Left cardiac atrium (tissue), 4 donors: ENCODE measurements at places on chromosomes 5 and 9.

GRCh38 chr5:95519151-95519550, 35.6 kb downstream of the SKIC3 start:
- DNase-seq = no peak

GRCh38 chr9:75150512-75150911, 62.2 kb downstream of the OSTF1 start:
- no peak for DNase-seq

- no peak for DNase-seq
Measured at GRCh38 chr9:111056538-111056937, 18.3 kb upstream of the LPAR1 start.

GRCh38 chr5:157546456-157547100, 29.0 kb downstream of the ADAM19 start:
- DNase-seq = peak; percentile 72

- no peak for DNase-seq
Measured at GRCh38 chr9:132752877-132753592, 82.8 kb downstream of the GTF3C4 start.

- DNase-seq = no peak
Measured at GRCh38 chr9:18472435-18472834, 1.5 kb upstream of the ADAMTSL1 start.

DNA sequence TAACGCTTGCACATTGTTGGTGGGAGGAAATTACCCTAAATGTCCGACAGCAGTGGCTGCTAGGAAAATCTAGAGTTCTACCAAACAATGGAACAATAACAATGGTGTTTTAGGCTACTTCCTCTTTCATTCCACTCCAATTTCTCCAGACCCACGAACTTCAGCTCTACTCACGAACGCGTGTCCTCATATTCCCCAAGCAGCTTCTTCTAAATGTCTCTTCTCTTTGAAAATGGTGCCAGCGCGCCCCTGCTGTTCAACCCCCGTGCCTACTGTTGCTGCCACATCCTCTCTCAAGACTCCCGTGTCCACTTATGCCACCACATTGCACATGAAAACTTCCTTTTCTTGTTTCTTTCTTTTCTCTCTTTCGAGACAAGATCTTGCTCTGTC, 25.6 kb downstream of the OR2V2 start:
- DNase-seq = no peak

GRCh38 chr9:131984564-131984963, 95.1 kb downstream of the MED27 start:
- no peak for DNase-seq

DNA sequence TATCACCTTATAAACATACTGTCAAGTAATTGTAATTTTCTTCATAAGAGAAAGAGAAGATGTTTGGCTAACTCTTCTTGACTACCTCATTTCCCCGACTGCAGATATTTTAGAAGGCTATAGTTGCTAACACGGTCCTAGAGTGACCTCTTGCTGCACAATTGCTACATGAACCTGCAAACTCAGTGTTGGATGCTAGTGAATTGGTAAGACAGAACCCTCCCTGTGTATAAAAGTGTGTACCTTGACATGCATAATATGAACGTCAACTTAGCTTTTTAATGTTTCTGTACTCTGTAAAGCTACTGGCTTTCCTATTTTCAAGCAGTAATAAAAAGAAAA, 46.7 kb upstream of the CER1 start:
- no peak for DNase-seq

DNA sequence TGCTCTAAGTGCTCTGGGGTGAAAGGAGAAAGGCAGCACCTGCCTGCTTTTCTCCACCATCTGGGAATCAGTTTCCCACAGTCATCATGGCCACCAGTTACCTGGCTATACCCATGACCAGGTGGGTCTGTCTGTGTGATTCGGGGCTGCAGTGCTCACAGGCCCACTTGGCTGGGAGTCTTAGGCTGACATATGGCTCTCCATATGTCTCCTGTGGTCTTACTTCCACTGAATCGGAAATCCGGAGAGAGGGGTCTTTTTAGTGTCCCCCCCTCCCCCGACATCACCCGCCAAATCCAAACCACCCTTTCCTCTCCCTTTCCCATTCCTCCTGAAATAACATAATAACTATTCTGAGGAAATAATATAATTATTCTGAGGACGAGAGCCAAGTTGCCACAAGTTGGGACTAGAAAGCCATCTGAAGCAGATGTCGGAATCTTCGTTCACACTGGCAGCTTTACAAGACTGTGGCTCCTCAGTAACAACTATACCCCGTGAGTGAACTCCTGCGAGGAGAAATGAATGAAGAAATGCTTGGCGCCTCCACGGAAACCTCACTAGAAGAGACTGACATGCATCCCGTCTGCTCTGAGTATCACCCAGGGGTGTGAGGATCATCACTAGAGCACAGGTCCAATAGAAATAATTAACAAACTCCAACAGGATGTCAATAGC, 143.4 kb downstream of the MYO10 start:
- no peak for DNase-seq

GRCh38 chr9:125754096-125754495, 6.9 kb downstream of the PBX3 start:
- no peak for DNase-seq

DNA sequence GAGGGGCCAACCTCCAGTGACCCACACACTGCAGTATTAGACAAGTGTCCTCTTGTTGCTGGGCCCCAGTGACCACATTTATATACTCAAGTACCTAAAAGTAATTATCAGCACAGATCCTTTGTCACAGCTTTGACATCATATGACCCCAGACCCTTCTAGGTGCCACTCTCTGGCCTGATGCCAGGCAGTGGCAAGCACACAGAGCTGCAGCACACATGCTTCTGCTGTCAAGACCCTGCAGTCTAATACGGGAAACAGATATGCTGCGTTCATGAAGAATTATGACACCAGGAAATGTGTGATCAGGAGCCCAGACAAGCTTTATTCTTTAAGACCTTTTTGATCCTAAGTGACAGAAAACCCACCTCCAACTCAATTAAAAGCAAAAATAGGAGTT, 63.8 kb upstream of the AFAP1L1 start:
- no peak for DNase-seq

DNA sequence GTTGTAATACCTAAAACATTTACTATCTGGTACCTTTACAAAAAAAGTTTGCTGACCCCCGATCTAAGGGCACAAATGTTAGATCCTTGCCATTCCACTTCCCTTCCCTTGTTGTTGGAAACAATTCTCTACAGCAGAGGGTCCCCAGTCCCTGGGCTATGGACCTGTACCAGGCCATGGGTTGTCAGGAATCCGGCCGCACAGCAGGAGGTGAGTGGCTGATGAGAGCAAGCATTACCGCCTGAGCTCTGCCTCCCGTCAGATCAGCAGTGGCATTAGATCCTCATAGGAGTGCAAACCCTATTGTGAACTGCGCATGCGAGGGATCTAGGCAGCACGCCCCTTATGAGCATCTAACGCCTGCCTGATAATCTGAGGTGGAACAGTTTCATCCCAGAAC, 248.5 kb downstream of the AP3B1 start:
- no peak for DNase-seq

- peak; percentile 34 for DNase-seq
Measured at GRCh38 chr9:84139296-84140070, 158.9 kb downstream of the RMI1 start.

GRCh38 chr5:17384181-17384580, 113.8 kb upstream of the TAF11L2 start:
- DNase-seq = no peak

DNA sequence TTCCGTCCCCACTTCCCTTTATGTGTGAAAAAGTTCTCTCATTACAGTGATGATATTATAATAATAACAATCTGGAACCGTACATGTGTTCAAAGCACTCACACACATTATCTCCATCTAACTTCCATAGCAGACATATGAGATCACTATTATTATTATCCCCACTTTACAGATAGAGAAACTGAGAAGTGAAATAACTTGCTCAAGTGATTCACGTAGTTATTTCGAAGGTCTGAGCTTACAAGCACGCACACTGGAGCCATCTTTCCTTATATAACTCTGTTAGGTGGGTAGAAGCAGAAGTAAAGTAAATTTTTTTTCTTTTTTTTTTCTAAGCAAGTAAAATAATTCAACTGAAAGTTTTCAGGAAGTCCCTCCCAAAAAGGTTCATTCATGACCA, 62.9 kb upstream of the PTGER4 start:
- DNase-seq = no peak

DNA sequence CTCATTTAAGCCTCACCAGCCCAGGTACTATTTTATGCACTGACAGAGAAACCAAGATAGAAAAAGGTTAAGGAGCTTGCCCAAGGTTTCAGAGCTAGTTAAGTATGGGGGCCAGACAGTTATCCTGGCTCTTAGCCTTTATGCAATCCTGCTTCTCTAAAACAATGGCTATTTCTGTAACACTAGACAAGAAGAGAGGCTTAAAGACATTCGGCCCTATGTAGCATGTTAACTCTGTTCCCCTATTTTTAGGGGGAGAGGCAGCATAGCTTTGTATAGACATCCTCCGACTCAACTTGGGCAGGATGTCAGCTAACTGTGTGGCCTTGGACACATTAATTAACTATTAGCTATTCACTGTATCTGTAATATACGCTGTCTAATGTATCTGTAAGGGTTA, 54.6 kb downstream of the LHFPL2 start:
- no peak for DNase-seq

GRCh38 chr5:142387024-142387682, 62.3 kb upstream of the SPRY4 start:
- DNase-seq = no peak

GRCh38 chr5:133861161-133861737, 107.2 kb downstream of the C5orf15 start:
- no peak for DNase-seq

DNA sequence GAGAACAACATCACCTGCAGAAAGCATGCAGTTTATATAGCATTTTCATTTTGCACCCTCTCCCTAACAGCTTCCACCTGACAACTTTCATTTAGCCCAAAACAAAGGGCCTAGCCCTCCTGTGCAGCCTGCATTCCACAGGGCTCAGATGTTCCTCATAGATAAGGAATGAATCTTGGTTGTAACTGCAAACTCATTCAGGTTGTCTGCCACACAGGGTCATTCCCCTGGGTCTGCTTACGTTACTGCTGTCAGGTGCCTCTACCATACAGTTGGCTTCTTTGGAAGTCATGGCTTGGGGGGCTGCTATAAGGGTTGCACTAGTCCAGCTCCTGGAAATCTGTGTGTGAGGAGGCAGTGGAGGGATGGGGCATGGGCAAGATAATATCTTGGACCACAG, 2.7 kb upstream of the DCP2 start:
- DNase-seq = no peak

GRCh38 chr9:14316602-14317300, 2.8 kb upstream of the NFIB start:
- no peak for DNase-seq

- DNase-seq = no peak
Measured at GRCh38 chr9:11722957-11723356, 970.2 kb upstream of the TYRP1 start.

DNA sequence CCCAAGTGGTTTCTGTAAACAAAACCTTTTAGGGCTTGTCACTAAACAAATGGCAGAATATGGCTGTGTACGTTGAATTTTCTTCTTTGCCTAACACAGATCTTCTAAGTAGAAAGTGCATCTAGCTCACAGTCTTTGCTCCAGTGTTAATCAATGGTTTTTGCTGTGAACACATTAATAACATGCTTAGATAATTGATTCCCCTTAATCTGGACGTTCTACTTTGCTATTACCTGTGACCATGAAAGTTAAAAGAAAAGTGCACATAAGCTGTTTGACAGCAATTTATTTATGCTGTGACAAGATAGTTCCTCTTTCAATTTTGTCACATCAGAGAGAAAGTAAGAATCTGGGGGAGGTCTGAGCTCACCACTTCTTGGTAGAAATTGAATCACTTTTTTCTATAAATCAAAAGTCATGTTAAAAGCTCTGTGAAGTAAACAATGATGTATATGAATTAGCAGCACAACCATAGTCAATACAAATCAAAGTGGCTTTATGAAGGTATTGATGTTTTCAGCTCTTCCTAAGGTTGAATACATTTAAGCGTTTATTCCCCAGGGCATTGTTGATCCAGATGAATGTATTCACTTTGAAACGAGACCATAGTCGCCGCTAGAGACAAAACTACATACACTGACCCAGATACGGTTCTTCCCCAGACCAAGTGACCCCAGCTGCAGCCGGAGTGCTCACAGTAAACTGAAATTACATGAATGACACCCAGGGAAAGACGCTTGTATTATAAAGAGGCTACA, 174.6 kb upstream of the ZNF608 start:
- DNase-seq = no peak

GRCh38 chr5:80592105-80592504, 22.0 kb upstream of the ANKRD34B start:
- DNase-seq = no peak

GRCh38 chr5:24385617-24386016, 259.2 kb downstream of the CDH10 start:
- no peak for DNase-seq

DNA sequence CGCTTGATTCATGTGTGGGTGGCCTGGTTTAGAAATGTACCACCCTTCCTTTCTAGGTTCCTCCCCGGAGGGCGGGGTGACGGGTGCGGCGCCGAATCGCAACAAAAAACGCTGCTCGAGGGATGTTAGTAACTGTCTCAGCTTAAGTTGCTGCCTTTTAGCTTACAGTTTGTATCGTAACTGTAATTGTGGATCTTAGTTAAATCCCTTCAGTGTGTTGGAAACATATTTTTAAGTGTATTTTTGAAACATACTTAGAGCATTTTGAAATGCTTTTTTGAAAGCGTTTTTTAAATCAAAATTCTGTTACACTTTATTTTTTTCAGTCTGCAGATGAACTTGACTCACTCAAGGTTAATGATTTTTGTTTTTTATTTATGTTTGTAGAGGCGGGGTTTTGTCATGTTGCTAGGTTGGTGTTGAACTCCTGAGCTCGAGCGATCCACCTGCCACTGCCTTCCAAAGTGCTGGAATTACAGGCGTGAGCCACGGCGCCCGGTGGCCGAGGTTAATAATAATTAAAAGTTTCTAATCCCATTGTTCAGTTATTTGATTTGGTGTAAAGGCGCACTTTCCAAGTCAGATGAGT, 997 bp upstream of the CHD1 start:
- no peak for DNase-seq

- DNase-seq = no peak
Measured at GRCh38 chr5:89399548-89399947, 516.6 kb upstream of the MEF2C start.

GRCh38 chr5:172319708-172320441, 36.3 kb upstream of the UBTD2 start:
- no peak for DNase-seq

DNA sequence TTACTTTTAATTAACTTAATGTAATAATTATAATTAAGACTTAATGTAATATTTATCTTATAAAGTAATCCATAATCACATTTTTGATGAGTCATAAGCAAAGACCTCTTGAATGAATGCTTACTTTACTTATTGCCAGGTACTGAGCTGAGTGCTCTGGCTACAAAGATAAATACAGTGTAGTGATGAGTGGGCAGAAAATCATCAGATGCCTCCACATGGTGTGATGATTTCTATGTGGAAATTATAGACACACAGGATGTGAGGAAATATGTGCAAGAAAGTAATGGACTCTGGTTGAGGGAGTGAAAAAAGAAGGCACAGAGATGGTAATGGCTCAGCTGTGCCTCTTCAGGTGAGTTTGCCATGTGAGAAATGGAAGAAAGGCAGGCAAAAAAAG, 422.6 kb upstream of the CD180 start:
- no peak for DNase-seq
